ENCODE measurements at places on chromosomes 12 and 14. TPM values are rescaled to one million over a fixed set of nuclear protein-coding genes. Genes with fewer than 3 reads are reported as not detected.

CLEC6A gene
- total RNA-seq, result not detected

CRY1 gene
- total RNA-seq, result 5.0 TPM

LRP6 gene
- total RNA-seq, result 12.9 TPM

DNA sequence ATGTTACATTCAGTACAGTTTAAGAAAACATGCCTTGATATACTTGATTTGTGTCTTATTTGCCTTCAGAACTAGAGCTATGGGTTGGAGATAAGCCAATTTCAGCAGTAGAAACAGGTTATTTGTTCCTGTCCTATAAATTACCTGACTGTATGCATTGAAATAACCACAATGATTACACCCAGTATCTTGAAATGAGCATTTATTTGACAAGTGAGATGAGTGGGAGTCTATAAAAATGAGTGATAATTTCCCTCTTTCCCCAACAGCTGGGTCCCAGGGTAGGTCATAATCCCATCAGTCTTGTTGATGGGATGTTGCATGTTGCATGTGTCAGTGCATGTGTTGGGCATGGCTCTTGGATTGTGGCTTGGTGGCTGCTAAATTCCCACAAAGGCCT is 3.7 kb downstream of the TAS2R42 start:
- ATAC-seq, result no peak

DNA sequence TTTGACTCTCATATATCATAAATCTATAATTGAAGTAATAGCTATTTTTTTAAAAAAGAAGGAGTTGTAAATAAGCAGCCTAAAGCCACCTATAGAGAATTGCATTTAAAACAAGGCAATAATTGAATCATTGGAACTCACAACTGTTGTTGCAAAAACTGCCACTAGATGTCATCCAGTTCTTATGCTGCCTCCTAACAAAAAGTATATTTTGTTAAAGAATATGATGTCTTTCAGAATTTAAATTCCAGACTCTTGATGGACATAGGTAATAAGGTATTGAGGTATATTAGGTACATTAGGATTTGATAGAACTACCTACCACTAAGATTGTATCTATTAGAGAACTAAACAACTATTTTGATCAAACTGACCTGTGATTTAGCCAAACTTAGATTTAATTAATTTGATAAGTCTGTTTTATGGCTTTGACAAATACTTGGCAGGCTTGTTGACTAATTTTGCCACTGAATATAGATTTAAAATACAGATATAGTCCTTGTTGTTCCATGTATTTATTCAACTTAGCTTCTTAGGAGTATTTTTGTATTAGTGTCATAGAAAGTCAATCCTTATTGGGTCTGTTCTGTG is 401.4 kb downstream of the RPL10L start:
- ATAC-seq, result no peak

GRCh38 chr14:74684434-74684833 is 28.4 kb downstream of the AREL1 start:
- ATAC-seq, result peak; percentile 25

DNA sequence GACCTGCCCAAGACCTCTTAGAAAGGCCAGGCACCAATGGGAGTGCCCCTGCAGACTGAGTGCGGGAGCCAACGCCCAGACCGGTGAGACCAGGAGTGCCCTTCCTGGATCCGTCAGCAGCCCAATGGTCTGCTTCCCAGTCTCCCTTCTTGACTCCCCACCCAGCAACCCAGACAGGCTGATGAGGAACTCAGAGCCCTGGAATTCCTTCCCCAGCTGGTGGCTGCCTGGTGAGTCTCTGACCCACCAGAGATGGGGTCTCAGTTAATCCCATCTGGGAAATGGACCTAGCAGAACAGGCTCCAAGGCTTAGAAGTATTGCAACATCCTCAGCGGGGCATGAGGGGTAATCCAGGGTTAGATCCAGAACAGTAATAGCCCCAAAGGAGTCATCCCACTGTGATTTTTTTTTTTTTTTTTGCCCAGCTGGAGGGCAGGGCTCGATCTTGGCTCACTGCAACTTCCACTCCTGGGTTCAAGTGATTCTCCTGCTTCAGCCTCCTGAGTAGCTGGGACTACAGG is 1.5 kb upstream of the RASAL1 start:
- ATAC-seq, result peak; percentile 84

- ATAC-seq, result peak; percentile 52
Observed at GRCh38 chr14:65131301-65131701, 29.0 kb upstream of the MAX start.

GRCh38 chr12:65720136-65721130 is 103.8 kb upstream of the HMGA2 start:
- no peak for ATAC-seq

DNA sequence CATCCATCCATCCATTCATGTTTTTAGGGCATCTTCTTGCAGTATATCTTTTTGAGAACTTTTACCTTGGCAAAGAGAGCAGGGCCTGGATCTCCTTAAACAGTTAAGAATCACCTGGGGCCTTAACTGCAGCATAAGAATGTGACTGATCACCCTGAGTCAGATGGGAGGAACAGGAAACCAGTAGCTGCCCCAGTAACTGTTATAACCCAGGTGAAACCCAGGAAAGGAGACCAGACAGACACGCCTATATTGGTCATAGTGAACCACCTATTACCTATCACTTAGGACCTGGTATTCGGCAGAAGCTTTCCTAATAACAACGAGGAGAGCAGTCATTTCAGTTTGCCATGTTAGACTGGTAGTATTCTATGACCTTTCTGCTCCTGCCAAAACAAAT is 43.4 kb upstream of the NR2C1 start:
- ATAC-seq, result peak; percentile 100

- ATAC-seq, result no peak
Observed at GRCh38 chr12:18402872-18403611, 141.7 kb downstream of the PIK3C2G start.

- ATAC-seq, result no peak
Observed at GRCh38 chr14:22532345-22533056, 56.5 kb downstream of the DAD1 start.

DNA sequence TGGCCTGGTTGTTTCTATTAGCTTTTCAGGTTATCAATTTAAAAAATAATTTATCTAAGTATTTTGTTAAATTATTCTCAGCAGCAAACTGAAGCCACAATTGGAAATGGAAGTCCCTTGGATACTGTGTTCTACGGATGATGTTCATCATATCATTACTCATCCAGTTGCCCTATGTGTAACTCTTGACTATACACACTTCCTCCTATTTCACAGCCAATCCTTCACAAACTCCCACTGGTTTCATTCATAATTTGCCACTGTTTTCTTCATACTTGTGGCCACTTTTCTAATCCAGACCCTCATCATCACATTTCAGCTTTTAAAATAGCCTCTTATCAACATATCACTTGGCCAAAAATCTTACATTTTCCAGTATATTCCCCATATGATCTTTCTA is 84.0 kb downstream of the CATSPERB start:
- ATAC-seq, result peak; percentile 62

DNA sequence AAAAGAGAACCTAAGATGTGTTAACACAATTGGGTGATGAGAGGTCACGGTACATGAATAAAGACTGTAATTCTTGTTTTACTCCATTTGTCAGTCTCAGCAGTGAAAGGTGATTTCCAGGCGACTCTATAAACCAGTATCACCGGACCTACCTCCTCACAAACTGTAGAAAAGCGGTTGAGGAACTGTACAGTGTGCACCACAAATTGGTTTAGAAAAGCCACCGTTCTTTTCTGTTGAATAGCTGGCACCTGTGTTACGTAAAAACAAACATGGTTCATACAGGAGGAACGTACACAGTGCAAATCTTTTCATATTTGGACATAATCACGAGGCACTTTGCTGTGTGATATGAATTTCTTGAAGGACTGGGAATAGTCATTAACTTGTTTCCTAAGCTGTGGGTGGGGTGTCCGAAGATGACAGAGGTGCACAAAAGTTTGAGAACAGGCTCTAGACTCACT is 663 bp downstream of the WASHC3 start:
- peak; percentile 79 for ATAC-seq

DNA sequence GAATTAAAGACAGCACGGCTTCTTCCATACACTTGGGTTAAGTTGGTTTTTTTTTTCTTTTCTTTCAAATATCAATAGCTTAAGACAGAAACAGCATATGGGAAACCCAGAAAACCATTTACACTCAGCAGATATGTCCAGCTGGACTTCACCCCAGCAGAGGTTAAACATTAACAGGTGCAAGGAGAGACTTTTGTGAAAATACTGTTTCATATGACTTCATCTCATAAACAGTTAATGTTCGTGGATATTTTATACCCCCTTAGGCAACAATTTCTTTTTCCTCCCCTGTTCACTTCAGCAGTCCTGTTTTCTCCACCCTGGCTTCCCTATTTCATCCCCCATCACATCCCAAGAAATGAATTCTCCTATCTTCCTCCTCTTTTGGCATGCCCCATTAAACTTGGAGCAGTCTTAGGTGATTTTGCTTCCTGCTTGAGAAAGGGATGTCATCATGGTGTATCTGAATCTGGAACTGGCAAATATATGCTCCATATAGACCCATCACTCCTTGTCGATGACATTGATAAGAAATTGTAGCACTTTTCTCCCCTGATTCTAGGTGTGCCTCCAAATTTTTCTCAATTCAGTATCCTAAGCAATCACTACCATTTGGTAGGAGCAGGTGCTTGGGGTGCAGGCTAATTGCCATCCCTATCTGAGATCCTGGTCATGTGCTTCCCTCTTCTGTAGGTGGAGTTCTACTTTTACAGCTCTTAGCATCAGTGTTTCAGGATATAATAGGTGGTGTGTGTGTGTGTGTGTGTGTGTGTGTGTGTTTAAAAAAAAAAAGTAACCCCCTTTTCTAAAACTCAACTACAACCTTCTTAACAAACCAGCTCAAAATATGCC is 67.9 kb downstream of the BMP4 start:
- no peak for ATAC-seq

DNA sequence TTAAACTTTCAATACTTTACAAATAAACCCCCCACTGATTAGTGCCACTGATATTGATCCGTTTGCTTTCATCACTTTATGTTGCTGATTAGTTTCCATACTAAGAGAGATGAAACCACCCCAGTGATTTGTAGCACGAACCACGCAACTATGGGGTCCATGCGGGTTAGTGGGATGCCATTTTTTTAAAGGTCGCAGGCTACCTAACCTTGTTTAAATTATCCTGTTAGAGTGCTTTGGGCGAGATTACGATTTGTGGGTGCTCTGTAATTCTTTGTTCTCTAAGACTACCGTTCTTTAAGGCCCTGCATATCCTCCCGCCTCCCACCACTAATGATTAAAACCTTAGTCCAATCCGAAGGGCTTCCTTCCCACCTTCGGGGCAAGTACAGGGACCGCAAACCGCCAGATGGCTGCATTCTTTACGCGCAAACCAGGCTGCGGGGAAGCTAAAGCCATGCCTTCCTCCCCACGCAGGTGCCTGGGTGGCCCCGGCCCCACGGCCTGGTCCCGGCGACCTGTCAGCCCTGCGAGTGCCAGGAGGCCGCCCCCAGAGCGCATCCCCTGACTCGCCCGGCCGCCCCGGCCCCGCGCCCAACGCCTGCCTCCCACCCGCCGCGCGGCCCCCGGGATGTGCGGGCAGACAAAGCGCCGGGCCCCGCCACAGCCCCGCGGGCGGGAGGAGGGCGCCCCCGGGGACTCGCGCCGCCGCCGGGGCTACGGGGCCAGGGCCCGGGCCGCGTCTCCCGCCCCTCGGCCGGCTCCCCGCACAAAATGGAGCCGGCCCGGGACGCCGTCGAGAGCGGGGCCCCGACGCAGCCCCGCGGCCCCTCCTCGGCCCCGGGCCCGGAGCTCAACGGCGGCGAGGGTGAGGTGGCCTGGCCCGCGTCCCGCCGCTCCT is 759 bp downstream of the NFYB start:
- ATAC-seq, result peak; percentile 12

DNA sequence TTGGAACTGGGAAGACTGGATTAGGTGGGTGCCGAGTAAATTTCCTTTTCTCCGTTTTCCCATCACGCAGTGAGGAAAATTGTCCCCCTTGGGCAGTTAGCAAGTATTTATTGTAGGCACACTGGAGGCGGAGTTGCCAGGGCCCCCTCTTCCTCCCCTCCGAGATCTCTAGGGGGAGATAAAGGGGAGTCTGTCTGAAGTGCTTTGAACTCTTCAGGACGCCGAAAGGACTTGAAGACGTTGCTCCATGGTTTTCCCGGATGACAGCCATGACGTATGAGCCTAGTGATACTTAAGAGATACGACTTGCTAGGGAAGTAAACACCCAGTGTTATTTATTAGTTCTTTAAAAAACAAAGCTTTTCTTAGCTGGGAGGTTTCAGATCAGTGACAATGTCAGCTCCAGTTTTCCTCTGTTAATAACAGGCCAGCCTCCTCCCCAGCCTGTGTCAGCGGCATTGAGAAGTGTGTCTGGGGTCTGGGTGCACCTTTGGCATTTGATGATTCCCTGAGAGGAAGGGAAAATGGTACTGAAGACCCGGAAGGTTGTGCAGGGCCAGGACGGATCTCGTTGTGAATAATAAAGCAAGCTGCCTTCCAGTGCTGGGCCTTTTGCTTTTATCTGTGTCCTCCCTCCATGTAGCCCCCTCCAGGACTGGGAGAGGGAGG is 78.7 kb downstream of the TSPAN9 start:
- no peak for ATAC-seq

DNA sequence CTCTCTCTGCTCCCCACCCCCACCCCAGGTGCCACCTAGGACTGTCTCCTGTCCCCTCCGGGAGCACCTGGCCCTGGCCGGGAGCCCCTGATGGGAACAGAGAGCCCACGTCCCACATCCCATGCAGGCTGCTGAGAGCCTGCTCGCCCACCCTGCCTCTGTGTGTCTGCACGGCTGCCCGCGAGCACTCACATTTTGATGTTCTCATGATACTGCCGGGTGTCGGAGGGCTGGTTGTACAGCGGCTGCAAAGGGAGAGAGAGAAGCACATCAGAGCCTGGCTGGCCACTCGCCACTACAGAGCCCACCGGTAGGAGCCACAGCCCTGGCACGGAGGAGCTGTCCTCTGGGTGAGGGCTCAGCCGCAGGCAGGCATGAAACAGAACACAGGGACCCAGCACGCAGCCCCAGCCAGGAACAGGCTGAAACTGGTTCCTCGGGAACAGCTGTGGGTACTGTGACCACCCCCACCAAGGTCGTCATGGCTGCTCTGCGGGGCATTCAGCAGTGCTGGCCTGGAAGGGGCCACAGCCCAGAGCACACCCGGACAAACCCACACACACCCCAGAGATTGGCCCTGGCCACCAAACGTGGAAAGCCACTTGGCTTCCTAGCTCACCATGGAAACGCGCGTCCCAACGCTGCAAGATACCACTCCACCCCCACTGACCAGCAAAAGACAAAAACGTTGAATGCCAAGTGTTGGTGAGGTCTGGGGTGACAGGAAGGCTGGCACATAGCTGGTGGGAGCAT is 117.6 kb downstream of the NCOR2 start:
- ATAC-seq, result no peak

- peak; percentile 75 for ATAC-seq
Observed at GRCh38 chr14:95814363-95815225, 62.0 kb upstream of the TUNAR start.

- ATAC-seq, result no peak
Observed at GRCh38 chr14:54837508-54838149, 65.0 kb downstream of the GCH1 start.

- ATAC-seq, result no peak
Observed at GRCh38 chr14:71566276-71566675, 366.0 kb upstream of the RGS6 start.

GRCh38 chr14:49483268-49483667 is 102.9 kb downstream of the RPS29 start:
- ATAC-seq, result no peak
